Smooth muscle cell of the pulmonary artery (primary cell): ENCODE measurements at places on chromosomes 7 and 10. TPM values are rescaled to one million over a fixed set of nuclear protein-coding genes. Genes with fewer than 3 reads are reported as not detected.

SH2B2 gene
- 3.1 and 7.1 TPM in 2 replicates for total RNA-seq

HMX3 gene
- total RNA-seq = not detected in 2 replicates

CNPY4 gene
- total RNA-seq = 29.6 and 41.7 TPM in 2 replicates

MOGAT3 gene
- total RNA-seq = not detected in 2 replicates

AGAP3 gene
- 31.9 and 61.6 TPM in 2 replicates for total RNA-seq

TMEM26 gene
- total RNA-seq = 0.40 and 2.0 TPM in 2 replicates

ASB10 gene
- not detected in 2 replicates for total RNA-seq

SUN3 gene
- not detected in 2 replicates for total RNA-seq

CYP2E1 gene
- 0.20 and 0.86 TPM in 2 replicates for total RNA-seq

GIMAP5 gene
- not detected in 2 replicates for total RNA-seq

CPED1 gene
- 52.0 and 64.8 TPM in 2 replicates for total RNA-seq
